ENCODE measurements at places on chromosomes 2 and 18.

DNA sequence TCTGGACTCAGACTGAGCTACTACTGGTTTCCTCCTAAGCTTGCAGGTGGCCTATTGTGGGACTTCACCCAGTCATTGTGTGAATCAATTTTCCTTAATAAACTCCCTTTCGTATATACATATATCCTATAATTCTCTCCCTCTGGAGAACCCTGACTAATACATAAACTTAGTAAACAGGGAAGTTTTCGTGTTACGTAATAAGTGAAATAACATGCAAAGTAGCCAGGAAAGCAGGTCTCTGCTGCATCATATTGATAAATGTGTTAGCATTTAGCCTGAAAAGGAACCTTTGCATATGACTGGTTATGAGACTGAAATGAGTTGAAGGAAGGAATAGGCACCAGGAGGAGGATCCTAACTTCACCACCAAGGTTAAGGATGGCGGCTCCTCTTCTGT is 527.2 kb upstream of the FAM98A start:
- DNase-seq: no peak

DNA sequence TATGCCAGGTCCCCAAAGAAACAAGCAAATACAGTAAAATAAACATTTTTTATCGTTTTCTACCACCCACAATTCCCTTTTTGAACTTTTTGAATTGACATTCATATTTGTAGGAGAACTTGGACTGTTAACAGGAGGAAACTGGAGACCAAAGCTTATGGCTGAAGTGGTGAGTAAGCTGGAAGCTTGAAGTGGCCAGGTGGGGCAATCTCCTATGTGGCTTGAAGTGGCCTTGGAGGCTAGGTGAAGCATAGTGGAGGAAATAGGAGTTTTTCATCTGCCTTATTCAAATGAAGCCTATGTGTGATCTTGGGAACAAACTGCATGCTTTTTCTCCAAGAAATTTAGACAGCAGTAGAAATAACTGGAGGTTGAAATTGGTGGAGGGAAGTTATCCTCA is 962.9 kb upstream of the FANCL start:
- DNase-seq: no peak

DNA sequence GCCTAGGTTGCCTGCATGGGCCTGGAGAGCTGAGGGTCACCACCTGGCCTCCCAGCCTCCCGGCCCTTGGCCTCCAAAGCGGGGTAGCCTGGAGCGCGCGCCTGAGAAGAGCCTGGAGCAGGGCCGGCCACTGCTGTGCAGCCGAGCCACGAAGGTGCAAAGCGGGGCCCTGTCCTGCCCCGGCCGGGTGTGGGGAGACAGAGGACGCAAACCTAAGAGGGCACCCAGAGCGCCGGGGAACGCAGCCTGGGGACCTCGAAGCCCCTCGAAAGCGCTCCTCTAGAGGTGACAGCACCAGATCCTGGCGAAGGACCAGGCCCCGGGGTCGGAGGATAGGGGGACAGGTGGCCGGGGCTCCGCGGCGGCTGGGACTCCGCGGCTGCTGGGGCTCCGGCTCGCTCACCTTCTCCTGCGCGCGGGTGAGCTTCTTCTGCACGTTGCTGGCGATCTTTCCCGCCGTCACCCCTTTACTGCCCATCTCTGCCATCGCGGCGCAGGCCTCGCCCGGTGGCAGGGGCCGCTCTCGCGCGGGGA is 430 bp downstream of the BIN1 start:
- DNase-seq: no peak

DNA sequence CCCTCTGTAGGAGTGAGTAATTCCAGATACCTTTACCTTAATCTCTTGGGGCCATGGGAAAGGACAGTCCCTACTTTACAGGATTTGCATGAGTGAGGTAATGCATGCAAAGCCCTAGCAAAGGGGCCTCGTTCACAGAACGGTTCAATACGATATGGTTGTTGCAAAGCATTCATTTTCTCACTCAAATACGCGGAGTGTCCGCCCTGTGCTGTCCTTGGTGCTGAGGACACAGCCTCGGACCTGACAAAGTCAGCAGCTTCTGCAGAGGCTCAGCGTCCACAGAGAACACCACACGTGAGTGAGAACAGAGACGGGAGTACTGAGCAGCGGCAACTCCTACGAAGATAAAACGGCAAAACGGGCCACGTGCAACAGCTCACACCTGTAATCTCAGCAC is 125.7 kb downstream of the EIPR1 start:
- DNase-seq: no peak

GRCh38 chr2:213016166-213016983 is 135.0 kb downstream of the IKZF2 start:
- no peak for DNase-seq

DNA sequence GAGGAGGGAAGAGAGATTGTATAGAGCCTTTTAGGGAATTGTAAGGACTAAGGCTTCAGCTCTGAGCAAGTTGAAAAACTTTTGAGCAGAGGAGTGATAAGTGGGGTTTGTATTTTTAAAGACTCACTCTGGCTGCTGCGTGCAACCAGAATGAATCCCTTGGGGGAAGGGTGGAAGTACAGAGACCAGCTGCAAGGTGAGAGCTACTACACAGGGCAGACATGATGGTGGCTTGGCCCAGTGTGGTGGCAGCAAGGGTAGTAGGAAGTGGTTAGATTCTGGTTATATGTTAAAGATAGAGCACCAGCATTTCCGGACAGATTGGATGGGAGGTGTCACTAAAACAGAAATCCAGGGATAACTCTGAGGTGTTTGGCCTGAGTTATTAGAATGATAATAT is 10.1 kb upstream of the SESTD1 start:
- DNase-seq: no peak

GRCh38 chr2:8225266-8225665 is 456.6 kb upstream of the ID2 start:
- no peak for DNase-seq

GRCh38 chr18:47737198-47737830 is 193.1 kb downstream of the SMAD2 start:
- no peak for DNase-seq

DNA sequence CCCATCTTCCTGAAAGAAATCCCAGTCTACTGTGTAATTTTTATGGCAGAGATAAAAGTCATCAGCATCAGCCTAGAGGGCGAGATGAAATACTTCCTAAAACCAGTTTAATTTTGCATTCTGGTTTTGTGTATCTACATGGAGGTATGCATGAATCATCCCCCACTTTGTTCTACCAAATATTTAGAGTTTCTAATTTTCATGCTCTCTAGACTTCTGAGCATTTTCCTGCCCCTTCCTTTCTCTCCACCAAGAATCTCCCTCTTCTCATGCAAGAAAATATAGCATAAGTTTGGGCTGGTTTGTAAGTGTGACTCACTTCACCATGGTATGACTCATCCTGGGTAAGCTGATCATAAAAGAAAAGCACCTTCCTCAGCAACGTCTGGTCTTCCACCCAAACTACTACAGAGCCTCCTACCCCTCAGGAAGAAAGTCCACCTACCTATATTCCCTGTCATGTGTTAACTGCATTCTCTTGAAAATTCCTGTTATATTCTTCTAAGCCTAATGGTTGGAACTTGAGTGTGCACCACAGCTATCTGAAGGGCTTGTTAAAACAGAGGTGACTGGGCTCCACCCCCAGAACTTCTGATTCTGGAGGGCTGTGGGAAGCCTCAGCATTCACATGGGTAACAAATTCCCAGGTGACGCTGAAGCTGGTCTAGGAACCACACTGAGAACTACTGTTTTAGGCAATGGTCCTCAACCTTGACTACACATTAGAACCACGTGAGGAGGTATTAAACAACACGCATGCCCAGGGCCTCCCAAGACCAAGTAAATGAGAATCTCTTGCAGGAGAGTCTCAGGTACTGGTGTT is 37.4 kb upstream of the RAPGEF4 start:
- DNase-seq: peak; percentile 66

- no peak for DNase-seq
Observed at GRCh38 chr2:196758474-196759377, 40.8 kb downstream of the GTF3C3 start.

GRCh38 chr18:48983793-48984437 is 33.1 kb upstream of the SMAD7 start:
- DNase-seq: no peak

DNA sequence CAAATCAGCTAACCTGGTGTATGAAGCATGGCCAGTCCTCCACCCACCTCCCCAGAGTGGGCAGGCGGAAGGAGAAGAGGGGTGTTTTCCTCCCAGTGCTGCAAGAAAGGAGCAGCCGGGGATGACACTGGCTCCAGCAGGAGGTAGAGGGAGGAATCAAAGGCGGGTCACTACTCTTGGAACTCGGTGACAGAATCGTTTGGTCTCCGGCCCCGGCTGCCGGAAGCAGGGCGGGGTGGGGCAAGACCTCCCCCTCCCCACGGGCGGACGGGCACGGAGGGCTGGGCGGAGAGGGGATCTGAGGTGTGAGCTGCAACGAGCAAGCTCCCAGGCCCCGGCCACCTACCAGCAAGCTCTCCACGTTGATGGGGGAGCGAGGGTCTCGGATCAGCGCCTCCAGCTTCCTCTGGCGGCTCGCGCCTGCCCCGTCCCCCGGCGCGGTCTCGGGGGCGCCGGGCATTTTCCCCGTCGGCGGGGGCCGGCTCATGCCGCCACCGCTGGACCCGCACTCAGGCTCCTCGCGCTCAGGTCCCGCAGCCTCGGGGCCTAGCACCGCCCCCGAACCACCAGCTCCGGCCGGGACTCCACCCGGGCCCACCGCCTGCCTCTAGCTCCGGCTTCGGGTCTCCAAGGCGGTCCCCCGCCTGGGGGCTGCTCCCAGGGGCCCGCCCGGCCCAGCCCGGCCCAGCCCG is 640 bp downstream of the ROCK2 start:
- DNase-seq: no peak

DNA sequence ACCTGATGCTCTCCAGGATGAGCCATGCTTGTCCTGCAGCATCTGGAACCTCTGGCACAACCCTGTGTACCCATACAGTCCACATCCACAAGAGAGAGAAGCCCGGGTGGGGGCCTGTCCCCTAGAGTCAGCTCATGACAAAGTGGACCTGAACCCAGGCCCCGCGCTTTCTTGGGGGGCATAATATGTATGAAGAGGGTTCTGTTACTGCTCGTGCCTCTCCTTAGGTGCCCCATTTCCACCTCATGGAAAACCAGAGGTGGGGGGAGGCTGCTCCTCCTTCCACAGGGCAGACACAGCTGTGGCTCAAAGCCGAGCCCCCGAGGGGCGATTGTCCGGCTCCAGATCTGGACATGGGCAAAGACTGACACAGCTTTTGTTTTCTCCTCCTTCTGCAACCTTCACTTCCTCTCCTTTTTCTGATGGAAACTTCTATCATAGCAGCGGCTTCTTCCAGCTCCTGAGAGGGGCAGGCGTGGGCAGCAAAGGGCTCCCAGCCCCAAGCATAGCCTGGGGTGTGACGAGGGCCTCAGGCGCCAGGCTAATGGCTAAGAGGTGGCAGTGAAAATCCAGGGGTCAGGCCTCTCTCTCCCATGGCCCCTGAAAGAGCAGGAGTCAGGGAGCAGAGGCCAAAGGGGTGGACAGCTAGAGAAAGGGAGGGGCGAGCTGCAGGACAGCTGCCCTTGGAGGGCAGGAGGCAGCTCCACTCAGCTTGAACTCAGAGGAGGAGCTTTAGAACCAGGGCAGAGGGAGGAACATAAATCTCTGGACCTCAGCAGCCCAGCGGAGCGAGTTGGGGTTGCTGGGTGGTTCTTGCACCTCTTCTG is 155.5 kb downstream of the ZFP36L2 start:
- DNase-seq: no peak

DNA sequence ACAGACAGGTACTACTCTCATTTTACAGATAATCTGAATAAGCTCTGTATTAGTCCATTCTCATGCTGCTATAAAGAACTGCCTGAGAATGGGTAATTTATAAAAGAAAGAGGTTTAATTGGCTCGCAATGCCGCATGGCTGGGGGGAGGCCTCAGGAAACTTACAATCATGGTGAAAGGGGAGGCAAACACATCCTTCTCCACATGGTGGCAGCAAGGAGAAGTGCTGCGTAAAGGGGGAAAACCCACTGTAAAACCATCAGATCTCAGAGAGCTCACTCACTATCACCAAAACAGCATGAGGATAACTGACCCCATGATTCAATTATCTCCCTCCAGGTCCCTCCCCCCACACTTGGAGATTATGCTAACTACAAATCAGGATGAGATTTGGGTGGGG is 254.4 kb downstream of the KCNE4 start:
- DNase-seq: peak; percentile 8

GRCh38 chr18:64416990-64417389 is 268.1 kb upstream of the LINC00305 start:
- DNase-seq: no peak

Data from retinal pigment epithelial cell (primary cell).